ENCODE measurements at places on chromosomes 6 and 20.

DNA sequence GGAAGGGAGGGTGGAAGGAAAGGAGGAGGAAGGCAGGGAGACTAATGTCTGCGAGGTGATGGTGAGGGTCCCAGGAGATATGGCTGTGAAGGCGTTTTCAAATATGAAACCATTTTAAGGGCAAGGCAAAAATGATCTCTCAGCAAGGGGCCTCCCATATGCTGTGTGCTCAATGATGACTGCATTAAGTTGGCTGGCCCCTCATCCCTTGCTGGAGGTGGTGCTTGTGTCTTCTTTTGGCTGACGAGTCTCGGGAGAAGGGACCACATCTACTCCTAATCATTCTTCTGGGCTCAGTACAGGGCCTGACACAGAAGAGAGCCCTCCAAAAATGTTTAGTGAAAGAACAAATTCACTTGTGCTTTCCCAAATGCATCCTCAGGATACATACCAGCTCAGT lies 23.0 kb upstream of the MRPS18A start:
- DNase-seq = no peak

GRCh38 chr20:24679448-24680047 lies 210.1 kb downstream of the SYNDIG1 start:
- DNase-seq = no peak

- no peak for DNase-seq
Measured at GRCh38 chr6:31687321-31687720, 6.5 kb upstream of the LY6G5C start.

GRCh38 chr6:128073389-128073788 lies 172.5 kb upstream of the THEMIS start:
- no peak for DNase-seq

DNA sequence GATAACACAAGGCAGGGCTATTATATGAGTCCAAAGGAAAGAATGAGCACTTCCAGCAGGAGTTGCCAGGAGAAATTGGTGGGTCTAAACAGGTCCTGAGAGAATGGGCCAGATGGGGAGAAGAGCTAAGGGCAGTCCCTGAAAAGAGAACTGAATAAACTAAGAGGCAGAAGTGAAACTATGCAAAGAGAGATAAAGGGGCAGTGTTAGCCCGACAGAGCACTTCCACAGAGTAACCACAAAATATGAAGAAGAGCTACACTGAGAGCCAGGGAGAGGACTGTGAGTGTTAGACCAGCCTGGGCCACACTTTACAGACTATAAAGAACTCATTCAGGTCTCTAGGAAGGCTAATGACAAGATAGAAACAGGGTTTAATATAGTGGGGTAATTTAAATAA lies 43.8 kb downstream of the RALGAPA2 start:
- DNase-seq = no peak

- no peak for DNase-seq
Measured at GRCh38 chr6:3696525-3697088, 54.9 kb downstream of the PXDC1 start.

DNA sequence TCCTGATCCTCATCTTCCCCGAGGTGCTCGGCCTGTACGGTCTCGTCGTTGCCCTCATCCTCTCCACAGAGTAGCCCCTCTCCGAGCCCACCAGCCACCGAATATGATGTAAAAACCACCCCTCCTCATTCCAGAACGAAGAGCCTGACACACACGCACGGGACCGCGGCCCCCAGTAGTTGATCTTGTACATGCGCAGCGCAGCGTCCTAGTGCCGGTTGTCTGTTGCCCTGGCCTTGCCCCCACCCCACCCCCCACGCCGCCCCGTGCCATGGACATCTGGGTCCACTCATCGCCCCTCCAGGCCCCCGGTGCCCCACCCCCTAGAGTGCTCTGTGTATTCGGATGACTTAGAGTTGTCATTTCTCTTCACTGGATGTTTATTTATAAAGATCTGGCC lies 5.2 kb upstream of the PRPH2 start:
- no peak for DNase-seq

GRCh38 chr6:109456710-109457561 lies 1.4 kb upstream of the MICAL1 start:
- no peak for DNase-seq

DNA sequence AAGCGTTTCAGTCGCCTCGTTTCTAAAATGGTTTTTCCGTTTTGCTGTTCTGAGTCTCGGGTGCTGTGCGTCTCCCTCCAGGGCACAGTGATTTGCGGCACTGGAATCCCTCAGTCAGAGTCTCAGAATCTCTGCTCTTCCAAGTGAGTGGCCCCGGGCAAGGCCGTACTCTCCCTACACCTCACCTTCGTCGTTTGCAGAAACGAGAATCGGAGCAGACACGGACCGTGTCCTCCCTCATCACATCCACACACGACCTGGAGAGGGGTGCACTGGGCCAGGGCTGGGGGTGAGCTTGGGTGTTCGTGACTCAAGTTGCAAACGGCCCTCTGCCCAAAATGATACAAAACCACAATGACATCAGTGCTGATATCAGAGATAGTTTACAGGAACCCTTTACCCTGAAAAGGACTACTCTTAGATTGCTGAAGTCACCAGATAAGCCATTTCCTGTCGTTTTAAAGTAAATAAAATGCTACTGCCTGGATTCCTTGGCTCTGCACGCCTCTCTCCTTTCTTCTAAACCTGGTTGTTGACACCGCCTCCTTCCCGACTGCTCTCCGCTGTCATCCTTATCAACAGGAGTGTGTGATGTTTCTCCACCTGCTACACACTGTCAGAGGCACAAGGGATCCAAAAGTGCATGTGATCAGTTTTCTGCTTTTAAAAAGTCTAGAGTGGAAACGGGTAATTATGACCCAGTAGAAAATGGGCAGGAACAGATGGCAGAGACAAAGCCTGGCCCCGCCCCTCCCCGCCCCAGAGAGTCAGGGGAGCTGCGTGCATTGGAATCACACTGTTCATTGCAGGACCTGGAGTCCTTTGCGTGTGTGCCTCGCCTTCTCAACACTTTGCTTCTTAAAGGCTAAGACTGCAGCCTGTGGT lies 38.4 kb downstream of the KIF25 start:
- no peak for DNase-seq
